ENCODE measurements at places on chromosomes 11 and 22. TPM values are rescaled to one million over a fixed set of nuclear protein-coding genes. Genes with fewer than 3 reads are reported as not detected.

DNA sequence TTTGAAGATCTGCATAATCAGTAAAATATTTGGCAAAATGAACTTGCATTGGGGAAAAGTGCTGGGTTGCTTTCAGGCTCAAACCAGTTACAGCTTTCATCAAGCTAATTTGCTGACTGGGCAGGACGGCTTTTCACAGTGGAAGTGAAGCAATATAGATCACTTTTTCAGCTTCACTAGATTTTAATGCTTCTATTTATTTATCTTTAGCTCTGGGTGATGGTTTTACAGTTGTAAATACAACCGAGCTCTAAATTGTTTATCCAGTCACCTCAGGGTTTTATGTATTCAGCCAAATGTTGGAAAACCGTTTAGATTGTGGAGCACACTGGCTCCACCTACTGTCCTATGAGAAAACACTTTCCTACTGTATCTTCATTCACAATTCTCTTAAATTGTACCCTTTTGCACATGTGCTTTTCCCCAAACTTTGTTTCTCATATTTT is 58.2 kb downstream of the ACER3 start:
- peak; percentile 73 for DNase-seq

The XBP1 gene
- polyA plus RNA-seq, result 50.4 TPM

DNA sequence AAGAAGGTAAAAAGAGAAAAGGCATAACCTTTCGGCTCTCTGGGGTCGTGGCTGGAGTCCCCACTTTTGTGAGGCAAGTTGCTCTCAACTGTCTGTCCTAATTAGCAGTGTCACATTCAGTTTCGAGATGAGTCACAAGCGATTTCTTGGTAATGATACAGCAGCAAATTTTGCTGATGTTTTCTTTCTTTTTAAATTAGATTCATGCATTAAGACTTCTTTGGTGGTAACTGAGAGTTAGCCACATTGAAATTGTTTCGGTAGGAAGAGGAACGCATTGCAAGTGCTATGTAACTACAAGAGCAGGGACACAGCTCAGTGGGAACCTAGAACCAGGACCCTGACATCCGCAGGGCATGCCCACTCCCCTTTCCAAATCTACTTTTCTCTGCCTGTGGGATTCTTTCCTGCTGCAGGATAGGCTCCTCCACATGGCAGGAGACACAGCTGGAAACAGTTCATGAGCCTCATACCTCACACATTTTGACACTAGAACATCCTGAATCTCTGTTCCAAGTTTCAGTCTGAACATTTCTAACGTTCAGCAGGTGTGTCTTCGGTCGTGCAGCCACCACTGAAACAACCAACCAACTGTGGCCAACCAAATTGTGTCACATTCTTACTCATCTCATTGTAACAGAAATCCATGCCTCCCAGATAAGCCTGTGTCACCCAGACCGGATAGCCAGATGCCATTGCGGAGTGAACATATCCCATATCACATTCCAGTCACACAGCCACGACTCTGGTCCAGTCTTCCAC is 987.6 kb downstream of the NTM start:
- no peak for DNase-seq

The CLMP gene
- polyA plus RNA-seq, result 12.5 TPM

Measured in hindlimb muscle (tissue), 1 donor.